ENCODE measurements at places on chromosomes 6 and 20.

- no peak for DNase-seq
Observed at GRCh38 chr6:20696676-20697075, 162.4 kb downstream of the CDKAL1 start.

DNA sequence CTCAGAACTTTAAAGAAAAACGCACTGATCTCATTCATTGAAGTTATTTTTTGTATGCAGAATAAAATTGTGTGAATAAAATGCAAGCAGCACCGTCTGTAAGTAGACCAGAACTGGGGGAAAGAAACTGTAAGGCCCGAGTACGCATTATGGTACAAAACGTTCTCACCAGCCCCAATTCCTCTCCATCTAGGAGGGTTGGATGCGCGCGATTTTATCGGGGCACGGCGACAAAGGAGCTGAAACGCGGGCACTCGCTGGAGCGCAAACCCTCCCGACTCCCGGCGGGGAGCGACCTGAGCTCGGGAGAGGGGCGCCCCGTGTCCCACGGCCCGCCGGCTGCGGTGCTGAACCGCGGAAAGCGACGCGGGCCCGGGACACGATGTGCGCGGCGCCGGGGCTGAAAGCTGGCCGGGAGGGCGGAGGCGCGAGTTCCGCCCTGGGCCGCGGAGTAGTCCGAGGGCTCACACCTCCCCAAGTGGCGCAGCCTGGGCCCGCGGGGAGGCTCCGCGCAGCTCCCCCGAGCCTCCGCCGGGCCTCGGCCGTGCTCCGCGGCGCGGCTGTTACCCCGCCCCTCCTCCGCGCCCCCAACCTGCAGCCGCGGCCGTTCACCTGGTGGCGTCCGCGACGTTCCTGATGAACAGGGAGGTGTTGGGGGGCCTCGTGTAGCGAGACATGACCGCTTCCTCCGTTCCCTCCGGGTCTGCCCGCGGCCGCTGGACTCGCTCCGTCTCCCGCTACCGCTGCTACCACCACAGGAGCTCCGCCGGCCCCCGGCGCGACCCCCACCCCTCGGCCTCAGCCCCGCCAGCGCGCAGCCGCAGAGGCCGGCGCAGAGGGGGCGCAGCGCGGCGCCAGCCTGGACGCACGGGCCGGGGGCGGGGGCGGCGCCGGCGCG lies at the start of gene SRSF12:
Gene SRSF12 (minus strand): TSS at position 861 of the 898 bp plus-strand sequence. CDS start 184 bp downstream, at position 677.
- peak; percentile 49 for DNase-seq

GRCh38 chr6:50998905-50999304 lies 180.2 kb downstream of the TFAP2B start:
- no peak for DNase-seq

- no peak for DNase-seq
Observed at GRCh38 chr20:38181207-38181801, 16.2 kb upstream of the TGM2 start.

GRCh38 chr6:150098155-150098554 lies 29.2 kb upstream of the ULBP3 start:
- DNase-seq = no peak

DNA sequence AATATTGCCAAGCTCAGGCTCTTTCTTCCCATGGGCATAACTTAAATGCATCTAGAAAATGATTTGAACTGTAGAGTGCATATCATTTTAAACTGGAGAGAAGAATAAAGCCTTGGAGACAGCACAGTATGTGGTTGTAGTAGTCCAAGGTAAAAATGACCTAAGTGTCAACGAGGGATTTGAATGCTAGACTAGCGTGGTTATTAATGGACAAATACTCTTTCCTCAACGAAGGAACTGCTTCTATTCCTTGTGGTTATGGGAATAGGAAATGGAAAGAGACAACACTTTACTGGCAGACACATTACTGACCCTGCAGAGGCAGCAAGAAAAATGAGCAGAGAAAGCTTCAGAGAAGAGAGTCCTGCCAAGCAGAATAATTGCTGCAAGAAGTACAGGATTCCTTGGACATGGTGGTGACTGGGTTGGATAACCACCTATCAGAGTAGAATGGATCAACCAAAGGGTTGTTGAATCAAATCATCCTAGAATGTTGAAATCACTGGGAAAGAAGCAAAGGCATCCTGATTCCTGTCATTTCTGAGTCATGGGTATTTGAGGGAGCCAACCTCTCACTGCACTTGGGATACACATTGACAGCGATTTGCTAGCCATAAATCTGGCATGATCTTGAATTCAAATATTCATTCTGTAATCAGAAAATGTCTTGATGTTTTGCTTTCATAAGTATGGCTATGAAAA lies 258.1 kb upstream of the EPHA7 start:
- DNase-seq = no peak

GRCh38 chr6:168134560-168135201 lies 55.7 kb upstream of the FRMD1 start:
- no peak for DNase-seq

DNA sequence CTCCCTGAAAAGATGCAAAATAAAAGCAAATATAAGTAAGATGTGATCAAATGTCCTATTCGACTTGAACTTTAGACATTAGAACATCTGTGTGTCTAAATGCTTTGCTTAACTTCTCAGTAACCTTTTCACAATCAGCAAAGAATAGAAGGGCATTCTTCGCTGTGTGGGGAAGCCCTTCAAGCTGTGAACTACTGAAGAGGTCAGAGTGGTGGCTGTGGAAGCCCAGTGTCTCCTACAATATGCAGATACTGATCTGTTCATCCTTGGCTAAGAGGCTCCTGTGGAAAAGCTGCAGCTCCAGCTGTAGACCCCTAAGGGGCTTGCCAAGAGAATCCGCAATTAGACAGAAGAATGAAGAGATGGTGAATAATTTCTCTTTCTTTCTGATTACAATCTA lies 400.3 kb upstream of the SASH1 start:
- no peak for DNase-seq

DNA sequence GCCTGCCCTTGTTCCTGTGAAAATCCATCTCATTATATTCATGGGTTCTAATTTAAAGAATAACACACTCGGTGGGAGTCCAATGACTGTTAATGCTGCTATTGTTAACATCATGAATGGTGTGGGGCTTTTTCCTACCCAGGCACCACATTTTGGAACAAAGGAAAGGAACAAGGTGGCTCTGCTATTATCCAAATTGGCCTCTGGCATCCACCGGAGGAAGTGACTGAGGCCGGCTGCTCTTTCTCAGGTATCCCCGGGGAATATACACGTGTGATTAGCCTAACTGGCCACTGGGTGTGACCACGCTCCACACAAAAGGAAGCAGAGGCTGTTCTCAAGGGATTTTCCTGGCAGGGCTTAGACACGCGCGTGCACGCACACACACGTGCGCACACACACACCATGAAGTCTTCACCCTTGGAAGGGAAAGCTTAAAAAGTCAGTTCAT lies 601.2 kb upstream of the ARID1B start:
- no peak for DNase-seq

- DNase-seq = no peak
Observed at GRCh38 chr6:24554474-24554873, 59.7 kb downstream of the ALDH5A1 start.

- DNase-seq = no peak
Observed at GRCh38 chr6:53199156-53199555, 50.5 kb upstream of the GCM1 start.

DNA sequence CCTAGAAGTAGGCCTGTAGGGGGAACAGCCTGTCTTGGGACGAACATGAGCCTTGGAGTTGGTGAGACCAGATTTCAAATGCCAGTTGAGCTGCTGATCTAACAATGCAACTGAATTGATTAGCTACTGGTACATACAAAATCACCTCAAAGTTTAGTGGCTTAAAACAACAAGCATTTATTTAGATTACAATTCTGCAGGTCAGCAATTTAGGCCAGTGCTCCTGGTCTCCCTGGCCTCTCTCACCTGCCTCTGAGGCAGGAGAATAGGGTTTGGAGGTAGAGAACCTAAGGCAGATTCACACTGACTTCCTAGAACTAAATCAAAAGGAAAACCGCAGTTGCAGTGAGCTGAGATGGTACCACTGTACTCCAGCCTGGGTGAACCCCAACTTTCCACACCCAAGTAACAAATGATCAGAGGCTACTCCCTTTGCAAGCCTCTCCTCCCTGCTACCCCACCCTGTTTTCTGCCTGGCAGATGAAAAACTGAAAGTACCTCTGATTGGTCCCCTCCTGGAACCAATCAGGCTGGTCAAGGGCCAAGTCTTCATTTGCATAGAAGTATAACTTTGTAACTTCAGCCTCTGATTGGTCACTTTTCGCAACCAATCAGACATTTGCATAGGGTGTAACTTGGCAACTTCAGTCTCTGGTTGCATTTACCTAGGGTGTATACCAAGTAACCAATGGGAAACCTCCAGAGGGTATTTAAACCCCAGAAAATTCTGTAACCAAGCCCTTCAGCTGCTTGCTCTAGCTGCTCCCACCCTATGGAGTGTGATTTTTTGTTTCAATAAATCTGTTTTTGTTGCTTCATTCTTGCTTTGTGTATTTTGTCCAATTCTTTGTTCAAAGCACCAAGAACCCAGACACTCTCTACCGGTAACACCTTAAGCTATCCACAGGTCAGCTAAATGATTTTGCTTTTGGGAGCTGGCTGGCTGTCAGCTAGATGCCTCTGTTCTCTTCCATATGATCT lies 8.1 kb upstream of the UBR2 start:
- peak; percentile 9 for DNase-seq

- peak; percentile 43 for DNase-seq
Observed at GRCh38 chr6:137493218-137494038, 766 bp downstream of the OLIG3 start.

- DNase-seq = no peak
Observed at GRCh38 chr6:167396659-167397490, 72.0 kb downstream of the TTLL2 start.

GRCh38 chr20:53174454-53174853 lies 202.3 kb downstream of the TSHZ2 start:
- no peak for DNase-seq

DNA sequence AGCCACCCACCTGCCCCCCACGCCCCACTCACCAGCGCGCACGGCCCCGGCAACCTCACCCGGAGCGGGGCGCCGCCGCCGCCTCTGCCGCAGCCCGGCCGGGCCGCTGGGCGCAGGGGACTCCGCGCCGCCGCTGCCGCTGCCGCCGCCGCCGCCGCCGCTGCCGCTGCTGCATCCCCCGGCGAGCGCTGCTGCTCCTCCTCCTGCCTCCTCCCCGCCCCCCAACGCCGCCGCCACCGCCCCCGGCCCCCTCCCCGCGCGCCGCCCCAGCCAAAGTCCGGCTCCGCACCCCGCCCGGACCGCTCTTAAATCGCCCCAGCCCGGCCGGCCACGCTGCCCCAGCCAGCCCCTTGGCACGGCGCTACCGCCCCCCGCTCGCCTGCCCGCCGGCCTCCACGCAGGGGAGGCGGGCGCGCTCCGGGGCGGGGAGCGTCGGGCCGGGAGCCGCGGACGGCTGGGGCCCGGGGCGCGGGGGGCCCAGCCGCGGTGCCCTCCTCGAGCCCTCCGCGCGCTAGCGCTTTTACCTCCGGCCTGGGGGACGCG lies at the start of gene SULF2:
Gene SULF2 (minus strand): TSS at position 171 of the 543 bp plus-strand sequence. CDS start 28,118 bp downstream, outside the sequence.
- DNase-seq = no peak

DNA sequence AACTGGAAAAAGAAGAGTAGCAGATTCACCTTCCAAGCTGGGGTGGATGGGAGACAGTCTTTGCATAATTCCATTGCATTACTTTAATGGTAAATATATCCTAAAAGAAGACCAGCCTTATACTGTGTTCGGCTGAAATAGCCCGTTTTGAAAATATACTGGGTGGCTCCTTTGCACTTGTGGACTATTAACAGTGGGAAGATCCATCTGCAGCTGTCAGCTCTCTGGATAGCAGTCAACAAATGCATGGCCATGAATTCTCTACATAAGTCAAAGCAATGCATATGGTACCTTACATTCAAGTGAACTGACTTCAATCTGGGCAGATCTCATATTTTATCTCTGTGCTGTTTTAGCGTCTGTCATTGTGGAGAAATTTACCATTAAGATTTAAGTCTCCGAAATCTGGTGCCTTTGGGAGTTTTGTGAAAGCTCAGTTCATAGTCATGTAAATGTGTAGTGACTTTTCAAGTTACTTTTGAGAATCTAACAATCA lies 400.6 kb upstream of the RNF217 start:
- no peak for DNase-seq

Data from CD4-positive, alpha-beta T cell treated with Interleukin-17A for 4 hours (primary cell).